ENCODE measurements at places on chromosomes 6 and 20.

DNA sequence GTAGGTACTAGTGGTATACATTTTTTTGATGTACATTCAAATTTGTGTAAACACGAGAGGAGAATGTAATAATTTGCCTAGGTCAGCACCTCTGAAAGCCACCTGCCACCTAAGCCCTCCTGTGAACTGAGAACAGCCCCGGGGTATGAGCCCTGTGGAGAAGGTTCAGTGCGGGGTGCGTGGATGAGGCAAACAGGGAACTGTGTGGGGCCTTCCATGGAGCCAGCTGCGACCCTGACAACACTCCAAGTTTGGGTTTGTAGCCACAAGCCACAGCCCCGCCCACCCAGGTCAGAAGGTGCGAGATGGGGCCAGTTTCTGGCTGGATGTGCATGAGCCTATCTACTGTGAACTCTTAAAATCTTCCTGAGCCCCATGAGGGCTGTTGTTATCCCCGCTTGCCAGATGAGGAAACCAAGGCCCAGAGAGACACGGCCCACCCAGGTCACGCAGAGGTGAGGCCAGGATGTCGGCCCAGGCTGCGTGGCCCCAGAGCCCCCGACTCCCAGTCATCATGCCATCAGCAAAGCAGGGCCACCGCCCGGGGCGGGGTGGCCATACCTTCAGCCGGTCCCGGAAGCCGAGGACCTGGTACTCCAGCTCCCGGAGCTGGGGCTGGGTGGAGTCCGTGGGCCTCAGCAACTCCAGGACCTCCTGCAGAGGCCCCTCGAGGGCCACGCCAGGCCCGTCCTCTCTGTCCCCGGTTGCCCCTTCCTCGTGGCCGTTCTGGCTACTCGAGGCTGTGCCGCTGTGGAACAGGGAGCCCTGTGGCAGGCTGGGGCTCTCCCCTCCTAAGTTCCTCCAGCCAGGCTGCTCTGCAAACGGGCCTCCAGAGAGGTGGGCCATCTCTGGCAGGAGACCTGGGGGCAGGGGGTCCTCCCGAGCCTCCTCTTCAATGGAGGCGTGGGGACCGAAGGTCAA is 89.6 kb downstream of the RIPOR3 start:
- DNase-seq, result no peak

DNA sequence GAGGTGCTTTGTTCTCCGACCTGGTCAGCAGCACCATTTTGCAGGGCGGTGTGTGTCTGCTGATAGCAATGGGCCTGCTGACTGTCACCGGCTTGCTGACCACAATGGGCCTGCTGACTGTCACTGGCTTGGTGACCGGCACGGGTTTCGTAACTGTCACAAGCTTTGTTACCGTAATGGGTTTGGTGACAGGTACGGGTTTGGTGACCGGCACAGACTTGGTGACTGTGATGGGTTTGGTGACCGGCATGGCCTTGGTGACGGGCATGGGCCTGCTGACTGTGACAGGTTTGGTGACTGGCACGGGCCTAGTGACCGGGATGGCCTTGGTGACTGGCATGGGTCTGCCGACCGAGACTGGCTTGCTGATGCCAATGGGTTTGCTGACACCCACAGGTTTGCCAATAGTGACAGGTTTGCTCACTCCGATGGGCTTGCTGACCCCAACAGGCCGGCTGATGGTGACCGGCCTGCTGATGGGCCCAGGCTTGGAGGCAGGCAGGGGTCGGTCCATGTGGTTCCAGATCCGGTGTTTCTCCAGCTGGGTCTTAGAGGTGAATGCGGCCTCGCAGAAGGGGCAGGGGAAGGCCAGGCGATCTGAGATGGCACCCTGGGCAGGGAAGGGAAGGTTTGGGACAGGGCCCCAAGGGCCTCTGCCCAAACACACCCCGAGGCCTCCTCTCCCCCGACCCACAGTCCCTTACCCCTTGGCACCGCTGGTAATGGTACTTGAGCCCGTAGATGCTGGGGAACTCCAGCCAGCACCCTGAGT is 3.4 kb downstream of the ZNF512B start:
- DNase-seq, result no peak

GRCh38 chr6:2943564-2943955 is 27.8 kb downstream of the SERPINB6 start:
- peak; percentile 37 for DNase-seq

GRCh38 chr6:45714741-45715507 is 300.7 kb downstream of the CLIC5 start:
- DNase-seq, result peak; percentile 88

DNA sequence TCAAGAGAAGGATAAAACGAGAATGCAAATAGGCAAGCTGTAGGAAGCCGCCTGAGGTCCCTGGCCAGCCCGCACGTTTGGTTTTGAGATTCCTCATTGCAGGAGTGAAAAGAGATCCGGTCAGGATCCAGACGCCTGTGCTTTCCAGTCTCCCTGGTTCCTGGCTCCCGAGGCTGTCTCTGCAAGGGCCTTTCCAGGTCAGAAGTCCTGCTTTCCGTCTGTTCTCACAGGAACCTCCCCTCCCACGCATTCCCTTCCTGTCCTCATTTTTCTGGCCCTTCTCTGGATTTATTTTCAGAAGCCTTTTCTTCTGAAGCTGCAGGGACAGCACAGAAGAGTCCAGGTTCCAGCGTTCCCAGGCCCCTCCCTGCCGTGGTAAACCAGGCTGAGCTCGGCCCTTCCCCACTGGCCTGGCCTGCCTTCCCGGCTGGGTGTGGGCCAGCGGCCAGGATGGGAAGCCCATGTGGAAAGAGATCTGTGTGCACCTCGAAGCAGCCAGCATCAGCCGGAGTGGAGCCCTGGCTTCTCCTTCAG is 54.0 kb downstream of the TMEM242 start:
- DNase-seq, result no peak

DNA sequence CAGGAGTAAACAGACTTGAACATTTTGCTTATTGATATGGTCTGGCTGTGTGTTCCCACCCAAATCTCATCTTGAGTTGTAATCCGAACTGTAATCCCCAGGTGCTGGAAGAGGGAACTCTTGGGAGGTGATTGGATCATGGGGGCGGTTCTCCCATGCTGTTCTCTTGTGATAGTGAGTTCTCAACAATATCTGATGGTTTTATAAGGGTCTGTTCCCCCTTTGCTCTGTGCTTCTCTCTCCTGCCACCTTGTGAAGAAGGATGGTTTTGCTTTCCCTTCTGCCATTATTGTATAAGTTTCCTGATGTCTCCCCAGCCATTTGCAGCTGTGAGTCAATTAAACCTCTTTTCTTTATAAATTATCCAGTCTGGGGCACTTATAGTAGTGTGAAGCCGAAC is 40.0 kb downstream of the MYLIP start:
- peak; percentile 67 for DNase-seq

GRCh38 chr6:34295721-34296120 is 46.9 kb upstream of the SMIM29 start:
- DNase-seq, result no peak

DNA sequence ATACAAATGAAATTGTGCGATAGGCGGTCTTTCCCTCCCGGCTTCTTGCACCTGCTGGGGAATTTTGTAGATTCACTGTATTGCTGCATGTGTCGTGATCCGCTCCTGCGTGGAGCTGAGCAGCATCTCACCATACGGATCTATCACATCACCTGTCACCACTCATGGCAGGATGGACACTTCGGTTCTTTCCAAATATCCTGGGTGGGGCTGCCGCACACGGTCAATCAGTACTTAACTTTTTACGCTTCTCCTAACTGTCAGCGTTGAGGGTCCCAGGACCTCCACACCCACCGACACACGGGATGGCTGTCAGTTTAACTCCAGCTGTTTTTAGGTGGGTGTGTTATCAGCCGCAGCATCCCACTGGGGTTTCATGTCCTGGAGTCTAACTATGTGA is 19.2 kb downstream of the TAF4 start:
- DNase-seq, result no peak

GRCh38 chr6:166636934-166637333 is 9.9 kb upstream of the RPS6KA2 start:
- DNase-seq, result no peak

DNA sequence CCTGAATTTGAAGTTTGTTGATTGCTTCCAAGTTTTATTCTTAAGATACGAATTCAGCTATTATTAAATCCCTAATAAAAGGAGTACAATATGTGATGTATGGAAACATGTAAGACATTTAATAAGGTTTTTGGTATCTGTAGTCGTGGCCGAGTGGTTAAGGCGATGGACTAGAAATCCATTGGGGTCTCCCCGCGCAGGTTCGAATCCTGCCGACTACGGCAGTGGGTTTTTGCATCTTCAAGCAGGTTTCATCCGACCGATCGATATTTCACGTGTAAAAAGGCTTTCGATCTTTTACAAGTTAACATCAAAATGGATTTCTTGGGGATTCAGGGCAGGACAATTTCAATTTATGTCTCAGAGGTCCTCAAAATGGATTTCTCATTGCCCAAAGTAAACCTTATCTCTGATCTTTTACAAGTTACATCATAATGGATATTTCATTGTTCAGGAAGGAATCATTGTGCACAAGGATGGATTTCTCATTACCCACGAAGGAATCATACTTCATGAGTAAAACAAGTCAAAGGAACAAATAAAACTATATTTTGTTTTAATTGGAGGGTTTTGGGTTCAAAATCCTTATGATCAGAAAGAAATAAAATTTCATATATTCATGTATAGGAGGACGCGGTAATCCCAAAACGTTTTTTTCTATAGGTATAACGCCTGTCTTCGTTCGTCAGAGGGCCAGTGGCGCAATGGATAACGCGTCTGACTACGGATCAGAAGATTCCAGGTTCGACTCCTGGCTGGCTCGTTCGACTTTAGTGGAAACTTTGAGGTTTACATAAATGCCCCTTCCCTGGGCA is 37.3 kb upstream of the BTN3A2 start:
- no peak for DNase-seq

DNA sequence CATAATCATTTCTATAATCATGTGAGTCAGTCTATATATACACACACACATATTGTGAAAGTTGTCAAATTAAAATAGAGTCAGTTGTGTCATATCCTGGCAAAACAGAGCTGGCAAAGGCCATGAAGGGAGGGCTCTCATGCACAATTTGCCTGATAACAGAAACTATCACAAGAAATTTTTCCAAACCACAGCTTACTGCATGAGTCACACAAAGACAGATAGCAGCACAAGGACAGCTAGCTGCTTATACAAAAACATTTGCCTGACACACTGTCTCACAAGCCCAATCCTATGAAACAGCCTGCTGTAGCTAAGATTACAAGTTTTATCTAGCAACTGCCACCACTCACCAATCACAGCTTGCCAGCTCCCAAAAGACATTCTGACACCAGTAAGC is 848.5 kb upstream of the MAN1A1 start:
- DNase-seq, result no peak

DNA sequence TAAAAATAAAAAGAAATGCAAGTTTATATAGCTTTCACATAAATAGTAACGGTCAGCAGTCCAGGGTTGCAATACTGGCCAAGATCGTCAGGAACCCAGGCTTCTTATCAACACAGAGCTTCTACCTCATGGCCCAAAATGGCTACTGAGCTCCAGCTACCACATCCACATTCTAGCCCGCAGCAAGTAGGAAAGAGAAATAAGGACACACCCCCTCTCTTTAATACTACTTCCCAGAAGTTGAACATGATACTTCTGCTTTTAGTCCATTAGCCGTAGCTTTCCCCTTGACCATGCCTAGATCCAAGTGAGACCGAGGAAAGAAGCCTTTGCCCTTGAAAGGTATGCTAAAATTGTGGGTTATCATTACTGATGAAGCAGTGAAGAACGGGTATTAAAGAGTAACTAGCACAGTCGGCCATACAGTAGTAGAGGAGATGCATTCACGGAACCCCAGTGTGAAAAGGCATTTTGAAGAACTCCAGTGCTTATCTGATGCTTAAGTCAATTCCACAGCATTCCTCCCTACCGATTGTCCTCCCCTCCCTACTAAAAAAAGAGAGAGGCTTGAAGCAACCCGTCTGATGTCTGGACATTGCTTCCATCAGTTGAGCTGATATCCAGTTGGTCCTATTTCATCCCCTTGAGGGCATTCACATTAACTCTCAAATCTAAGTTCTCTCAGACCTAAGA is 226.9 kb upstream of the RREB1 start:
- DNase-seq, result no peak

- no peak for DNase-seq
These were observed 58.4 kb downstream of the DLGAP4 start for GRCh38 chr20:36364506-36364905.

- no peak for DNase-seq
These were observed 13.6 kb upstream of the SASH1 start for GRCh38 chr6:148328876-148329555.

Measured in AML-193 (cell line).